ENCODE measurements at places on chromosomes 11 and 22.

DNA sequence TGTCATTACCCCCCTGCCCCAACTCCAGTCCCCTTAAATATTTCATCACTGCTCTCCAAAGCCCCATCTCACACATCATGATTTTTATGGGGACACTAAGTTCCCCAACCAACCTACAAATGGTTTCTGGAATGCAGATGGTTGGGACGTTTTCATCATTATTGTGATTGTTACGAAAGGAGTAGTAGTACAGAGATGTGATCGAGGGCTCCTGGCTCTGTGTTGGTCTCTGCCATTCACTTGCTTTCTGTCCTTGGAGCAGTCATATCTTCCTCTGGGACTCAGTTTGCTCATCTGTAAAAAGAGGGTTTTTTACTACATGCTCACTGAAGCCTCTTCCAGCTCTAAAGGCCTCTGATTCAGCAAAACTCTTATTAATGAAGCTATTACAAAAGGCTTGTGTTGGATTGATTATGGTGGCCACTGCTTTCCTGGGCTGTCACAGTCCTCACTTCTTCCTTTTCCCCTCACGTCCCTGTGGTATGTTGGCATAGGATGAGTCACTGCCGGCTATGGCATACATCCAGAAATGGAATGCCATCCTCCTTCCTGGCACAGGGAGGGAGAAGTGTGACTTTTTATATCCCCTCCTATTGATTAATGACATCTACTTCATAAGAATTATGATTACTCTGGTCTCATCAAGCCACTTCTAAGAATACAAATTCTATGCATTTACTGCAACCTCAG is 593.7 kb downstream of the METTL15 start:
- no peak for DNase-seq

DNA sequence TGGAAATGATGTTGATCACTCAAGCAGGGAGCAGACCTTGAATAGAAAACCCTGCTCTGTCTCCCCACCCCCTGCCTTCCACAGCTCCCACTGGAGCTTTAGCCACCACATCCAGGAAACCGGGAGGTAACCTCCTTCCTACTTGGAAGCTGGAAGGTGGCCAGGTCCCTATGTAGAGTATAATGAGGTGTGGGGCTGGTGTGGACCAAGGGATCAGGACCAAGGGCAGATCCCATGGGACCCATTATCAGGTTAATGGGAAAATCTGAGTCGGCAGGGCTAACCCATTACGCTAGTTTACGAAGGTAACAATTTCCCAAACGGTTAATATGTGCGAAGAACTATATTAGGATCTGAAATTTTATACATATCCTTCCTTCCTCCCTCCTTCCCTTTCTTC is 321.9 kb downstream of the MIAT start:
- no peak for DNase-seq

DNA sequence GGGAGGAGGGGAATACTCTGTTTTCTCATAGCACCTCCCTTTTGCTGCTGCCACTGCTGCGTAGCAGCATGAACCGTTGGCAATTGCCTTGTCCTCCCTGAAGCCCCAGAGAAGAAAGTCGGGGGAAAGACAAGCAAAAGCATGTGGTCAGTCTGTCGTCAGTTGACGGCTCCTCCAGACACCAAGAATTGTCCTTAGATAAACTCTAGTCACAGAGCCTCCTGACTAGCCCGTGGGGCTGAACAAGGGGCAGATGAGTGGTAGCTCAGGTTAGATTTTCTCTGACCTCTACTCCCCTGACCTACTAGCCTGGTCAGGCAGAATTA is 126.4 kb upstream of the HSD17B12 start:
- no peak for DNase-seq

GRCh38 chr11:133907216-133907615 is 49.6 kb downstream of the IGSF9B start:
- DNase-seq = no peak

GRCh38 chr11:124481365-124482323 is 36.1 kb upstream of the OR8B8 start:
- DNase-seq = no peak

GRCh38 chr11:11841116-11841722 is 553 bp upstream of the USP47 start:
- peak; percentile 6 for DNase-seq

GRCh38 chr11:45670386-45671135 is 5.1 kb upstream of the CHST1 start:
- DNase-seq = no peak

DNA sequence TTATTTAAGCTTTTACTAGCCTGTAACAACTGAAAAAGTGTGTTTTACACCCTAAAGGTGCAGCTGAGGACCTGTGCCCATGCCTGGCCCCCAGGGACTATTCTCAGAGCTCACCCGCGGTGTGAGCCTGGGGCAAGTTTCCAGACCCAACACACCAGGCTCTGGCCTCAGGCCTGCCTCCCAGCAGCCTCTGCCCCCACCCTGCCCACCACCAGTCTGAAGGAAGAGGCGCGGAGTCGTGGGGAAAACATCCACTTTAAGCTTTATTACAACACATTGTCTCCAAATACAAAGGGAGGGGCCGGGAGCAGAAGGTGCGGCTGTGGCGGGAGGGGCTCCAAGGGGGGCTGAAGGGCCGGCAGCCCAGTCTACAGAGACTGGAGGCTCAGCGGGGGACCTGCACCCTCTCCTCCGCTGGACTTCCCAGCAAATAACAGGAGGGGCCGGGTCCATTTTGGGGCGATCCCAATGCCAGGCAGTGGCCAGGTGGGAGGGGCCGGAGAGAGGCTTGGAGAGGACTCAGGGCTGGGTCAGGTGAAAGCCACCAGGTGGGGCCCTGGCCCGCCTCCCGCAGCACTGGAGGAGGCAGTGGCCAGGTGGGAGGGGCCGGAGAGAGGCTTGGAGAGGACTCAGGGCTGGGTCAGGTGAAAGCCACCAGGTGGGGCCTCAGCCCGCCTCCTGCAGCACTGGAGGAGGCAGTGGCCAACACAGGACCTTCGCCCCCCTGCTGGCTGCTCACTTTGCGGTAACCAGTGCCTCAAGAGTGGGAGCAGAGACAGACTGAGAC is 18.1 kb downstream of the DUSP8 start:
- DNase-seq = no peak

GRCh38 chr11:58506935-58507334 is 970 bp downstream of the OR5B21 start:
- DNase-seq = no peak

- DNase-seq = no peak
Observed at GRCh38 chr11:103811870-103812455, 224.5 kb upstream of the DDI1 start.

- DNase-seq = no peak
Observed at GRCh38 chr22:38872831-38873248, 824 bp upstream of the CBX6 start.

DNA sequence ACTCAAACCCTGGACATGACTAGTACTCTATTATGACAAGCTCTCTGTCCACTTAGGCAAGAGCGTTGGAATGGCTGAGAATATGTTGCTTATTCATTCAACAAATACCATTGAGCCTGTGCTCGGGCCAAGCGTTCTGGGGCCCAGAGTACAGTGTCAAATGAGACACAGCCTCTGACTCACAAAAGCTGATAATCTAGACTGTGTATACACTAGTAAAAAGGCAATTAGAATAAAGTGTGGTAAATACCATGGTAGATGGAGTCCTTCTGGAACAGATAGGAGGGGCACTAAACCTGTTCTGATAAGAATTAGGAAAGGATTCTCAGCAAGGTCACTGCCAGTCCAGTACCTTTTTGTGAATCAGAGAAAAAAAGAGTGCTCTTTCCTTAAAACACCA is 24.7 kb downstream of the KCNE3 start:
- DNase-seq = no peak

GRCh38 chr11:128246364-128246801 is 341.0 kb downstream of the ETS1 start:
- no peak for DNase-seq

- no peak for DNase-seq
Observed at GRCh38 chr11:113238721-113239120, 75.7 kb upstream of the TTC12 start.

- DNase-seq = no peak
Observed at GRCh38 chr11:103488031-103488461, 378.8 kb downstream of the DYNC2H1 start.

DNA sequence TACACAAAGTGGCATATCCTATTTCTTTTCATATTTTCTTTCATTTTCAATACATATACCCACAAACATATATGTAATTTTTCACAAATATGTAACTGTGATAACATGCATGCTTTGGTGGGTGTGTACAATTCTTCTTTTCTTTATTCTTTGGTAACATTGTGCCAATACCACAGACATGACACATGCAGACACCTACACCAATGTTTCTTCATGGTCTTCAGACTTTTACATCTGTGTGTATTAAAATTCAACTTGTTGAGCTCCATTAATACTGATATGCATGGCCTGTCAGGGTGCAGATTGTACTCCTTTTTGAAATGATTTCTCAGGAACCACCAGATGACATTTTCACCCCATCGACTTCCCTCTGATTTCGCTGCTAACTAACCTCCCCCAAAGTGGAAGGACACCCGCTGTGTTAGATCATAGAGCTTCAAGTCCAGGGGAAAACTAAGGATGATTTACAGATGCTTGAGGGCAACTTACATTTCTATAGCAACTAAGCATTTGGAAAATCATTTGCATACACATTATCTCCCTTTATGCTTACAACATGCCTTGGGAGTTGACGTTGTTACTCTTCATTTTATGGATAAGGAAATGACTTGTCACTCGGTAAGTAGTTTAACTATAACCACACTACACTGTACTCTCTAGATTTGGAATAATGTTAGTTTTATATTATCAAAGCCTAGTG is 10.5 kb upstream of the PANX3 start:
- DNase-seq = no peak

DNA sequence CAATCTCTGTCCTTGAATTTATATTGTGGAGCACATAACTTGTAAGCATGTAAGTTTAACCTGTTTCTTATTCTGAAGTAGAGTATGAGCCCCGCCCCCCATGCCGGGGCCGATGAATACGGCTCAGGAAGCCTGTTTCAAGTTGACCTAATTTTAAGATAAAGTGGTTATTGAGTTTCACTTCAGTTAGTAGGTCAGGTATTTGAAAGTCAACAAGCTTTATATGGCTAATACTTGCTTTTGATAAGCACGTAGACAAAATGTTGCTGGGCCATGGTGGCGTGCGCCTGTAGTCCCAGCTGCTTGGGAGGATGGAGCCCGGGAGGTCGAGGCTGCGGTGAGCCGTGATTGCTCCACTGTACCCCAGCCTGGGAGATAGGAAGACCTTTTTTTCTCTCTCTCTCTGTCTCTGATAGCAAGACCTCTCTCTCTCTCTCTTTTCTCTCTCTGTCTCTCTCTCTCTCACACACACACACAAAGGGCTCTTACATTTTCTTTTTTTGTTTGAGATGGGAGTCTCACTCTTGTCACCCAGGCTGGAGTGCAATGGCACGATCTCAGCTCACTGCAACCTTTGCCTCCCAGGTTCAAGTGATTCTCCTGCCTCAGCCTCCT is 14.4 kb downstream of the YWHAH start:
- no peak for DNase-seq

GRCh38 chr11:130580372-130580771 is 131.9 kb downstream of the ADAMTS15 start:
- no peak for DNase-seq

DNA sequence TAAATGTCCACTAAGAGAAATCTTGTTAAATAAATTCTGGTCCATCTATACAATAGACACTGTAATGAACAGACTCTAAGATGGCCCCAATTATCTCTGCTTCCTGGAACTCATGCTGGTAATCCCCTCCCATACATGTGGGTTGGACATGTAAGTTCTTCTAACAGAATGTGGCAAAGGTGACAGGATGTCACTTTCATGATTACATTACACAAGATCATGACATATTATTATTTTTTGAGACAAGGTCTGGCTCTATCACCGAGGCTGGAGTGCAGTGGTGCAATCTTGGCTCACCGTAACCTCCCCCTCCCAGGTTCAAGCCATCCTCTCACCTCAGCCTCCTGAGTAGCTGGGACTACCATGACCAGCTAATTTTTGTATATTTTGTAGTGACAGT is 14.6 kb upstream of the NDUFC2 start:
- no peak for DNase-seq

GRCh38 chr11:68164437-68164836 is 43.2 kb upstream of the CHKA start:
- DNase-seq = no peak

GRCh38 chr11:14872032-14872431 is 20.0 kb downstream of the CYP2R1 start:
- no peak for DNase-seq

- no peak for DNase-seq
Observed at GRCh38 chr11:13438291-13438690, 24.7 kb downstream of the BTBD10 start.

DNA sequence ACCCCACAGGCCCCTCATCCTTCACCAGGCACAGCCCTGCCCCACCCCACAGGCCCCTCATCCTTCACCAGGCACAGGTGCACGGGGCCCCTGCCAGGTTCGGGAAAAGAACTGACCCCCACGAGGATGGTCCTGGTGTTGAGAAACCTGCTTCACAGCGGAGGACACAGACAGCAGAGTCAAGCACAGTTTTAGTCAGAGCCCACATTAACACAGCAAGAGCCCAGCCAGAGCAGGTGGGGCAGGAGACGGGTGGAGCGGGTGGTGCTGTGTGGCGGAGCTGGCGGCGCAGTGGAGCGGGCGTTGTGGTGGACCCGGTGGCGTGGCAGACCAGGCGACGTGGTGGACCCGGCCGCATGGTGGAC is 1085.5 kb downstream of the BRD1 start:
- no peak for DNase-seq

- no peak for DNase-seq
Observed at GRCh38 chr11:15198284-15198683, 83.6 kb downstream of the INSC start.

DNA sequence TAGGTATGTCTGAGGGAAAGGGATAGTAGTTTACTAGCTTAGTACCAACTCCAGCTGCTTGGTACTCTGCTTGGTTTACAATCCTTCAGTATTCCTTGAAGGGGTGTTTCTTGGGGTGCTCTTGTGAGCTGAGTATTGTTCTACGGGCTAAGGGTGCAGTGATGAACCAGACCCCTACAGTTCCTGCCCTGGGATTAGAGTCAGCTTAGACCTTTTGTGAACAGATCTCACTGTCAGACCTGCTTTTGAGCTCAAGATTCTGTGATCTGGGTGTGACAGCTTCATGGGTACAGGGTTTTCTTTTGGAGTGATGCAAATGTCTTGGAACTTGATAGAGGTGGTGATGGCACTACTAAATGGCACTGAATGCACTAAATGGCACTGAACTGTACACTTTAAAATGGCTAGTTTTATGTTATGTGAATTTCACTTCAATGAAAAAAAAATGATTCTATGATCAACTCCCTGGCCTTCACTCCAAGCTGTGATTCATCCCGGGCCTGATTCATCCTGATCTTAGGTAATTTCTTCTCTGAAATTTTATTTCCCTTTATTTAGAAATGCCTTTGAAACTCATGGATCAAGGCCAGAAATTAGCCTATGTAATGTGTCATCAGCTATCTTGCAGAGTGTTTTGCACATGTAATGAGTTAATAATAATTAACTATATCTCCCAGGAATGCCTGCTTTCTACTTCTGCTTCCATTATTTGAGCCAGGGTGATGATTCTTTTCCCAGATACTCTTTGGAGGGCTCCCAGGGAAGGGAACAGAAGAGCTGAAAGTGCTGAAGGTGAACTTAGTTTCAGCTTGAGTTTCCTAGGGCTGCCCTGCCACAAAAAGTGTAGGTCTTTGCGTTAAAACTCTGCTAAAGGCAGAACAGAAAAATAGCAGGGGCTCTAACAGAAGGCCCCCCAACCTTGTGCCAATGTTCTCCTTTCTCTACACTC is 87.9 kb downstream of the NCAM1 start:
- no peak for DNase-seq
